ENCODE measurements at places on chromosomes 4 and X.

DNA sequence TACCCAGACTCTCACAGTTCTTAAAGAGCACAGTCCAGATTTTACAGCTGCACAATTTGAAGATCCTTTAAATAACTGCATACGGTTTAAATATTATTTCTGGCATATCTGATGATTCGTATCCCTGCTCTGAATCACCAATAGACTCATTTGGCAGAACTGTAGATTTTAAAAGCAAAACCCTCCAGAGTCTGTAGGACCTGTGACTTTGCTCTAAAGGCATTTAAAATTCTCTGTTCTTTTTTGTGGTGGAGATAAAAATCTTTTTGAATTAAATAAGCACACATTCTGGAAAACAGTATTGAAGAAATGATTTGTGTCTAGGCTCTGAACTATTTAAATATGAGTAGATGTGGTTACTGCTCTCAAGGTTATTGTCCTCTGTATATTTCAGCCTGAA lies 246.2 kb upstream of the PITX2 start:
- no peak for DNase-seq

DNA sequence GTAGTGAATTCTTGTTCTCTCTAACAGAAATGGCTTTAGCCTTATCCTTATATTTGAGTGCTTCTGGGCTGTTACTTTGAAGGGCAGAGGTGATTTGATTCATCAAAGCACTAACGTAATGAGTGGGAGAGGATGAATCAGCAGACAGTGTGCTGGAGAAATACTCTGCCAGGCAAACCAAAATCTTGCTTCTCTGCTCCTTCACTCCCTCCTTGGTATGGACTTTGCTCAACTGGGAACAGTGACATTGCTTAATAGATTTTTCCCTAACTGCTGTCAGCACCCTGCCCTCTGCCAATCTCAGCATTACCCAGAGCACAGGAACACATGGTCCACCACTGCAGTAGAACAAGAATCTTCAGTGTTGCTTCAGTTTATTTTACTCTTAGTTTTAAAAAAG lies 56.0 kb downstream of the PDLIM5 start:
- no peak for DNase-seq

- DNase-seq, result no peak
Measured at GRCh38 chrX:124289443-124289842, 43.0 kb upstream of the TEX13D start.

DNA sequence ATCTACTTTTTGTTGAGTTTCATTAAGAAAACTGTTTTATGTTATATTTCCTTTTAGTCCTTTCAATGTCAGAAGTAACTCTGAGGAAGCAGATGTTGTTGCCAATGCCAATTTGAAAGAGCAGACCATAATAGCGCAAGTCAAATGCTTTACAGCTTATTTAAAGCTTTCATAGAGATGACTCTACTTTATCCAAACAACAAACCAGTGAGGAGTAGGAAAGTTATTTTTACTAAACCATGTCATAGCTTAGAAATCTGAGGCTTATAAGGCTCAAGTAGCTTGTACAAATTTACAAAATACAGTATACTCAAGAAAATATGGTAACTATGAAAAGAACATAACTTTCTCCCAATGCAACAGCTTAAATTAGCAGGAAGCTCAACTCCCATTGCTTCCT lies 40.1 kb upstream of the SPOCK3 start:
- no peak for DNase-seq

DNA sequence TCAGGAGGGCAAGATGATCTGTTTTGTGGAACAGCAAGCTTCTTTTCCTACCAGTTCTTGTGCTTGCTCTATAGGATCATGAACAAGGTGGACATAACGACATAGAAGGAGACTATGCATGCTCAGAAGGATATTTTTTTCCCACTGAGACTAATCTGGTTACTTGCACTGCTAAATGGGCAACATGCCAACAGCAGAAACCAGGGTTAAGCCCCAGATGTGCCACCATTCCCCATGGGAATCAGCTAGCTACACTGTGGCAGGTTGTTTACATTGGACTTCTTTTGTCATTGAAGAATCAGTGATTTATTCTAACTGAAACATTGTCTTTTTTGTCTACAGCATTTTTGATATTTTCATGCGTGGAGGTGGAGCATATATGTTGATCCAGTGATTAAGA lies 165.6 kb downstream of the C4orf33 start:
- DNase-seq, result no peak

DNA sequence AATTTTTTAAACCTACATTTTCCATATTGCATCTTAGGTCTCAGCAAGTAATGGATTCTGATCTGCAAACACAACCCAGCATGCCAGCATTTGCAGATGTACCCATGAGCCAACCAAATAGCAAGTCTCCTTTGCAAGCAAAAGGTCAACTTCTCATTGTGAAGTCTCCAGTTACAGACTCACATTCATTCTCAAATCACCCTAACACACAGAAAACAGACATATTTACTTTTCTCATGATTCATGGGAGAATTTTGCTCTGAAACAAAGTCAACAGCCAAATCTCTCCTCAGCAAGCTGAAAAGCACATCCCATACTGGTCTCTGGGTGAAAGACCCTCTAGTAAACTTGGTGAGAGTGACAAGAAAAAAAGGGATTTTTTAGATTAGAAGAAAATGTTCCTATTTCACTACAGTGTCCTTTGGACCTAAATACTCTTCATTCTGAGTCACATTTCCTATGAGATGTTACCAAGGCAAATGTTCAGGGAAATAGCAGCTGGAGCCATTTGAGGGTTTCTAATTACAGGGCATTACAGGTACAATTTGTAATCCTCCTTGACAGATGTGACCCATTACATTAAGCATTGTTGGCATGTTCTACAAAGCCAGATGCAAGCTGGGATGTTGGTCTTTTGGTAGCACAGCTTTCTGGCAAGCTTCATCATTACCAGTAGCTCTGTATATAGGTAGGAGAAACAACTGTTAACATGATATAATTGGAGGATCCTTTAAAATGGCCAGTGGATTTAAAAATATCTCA lies 383.3 kb downstream of the SMARCA1 start:
- DNase-seq, result no peak

DNA sequence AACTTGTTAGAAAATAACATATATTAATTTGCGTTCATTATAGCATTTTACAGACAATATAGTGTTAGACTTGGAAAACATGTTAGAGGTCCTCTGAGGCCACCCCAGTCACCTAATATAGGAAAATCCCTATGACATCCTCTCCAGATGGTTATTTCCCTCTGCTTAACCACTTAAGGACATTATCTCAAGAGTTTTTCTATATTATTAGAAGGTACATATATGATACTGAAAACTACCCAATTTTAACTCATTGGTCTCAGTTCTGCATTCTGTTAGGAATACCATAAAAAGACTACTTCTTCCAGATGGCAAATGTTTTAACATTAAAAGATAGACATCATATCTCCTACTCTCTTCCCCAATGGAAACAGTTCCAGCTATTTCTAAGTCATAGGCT lies 21.4 kb downstream of the PTPN13 start:
- no peak for DNase-seq

DNA sequence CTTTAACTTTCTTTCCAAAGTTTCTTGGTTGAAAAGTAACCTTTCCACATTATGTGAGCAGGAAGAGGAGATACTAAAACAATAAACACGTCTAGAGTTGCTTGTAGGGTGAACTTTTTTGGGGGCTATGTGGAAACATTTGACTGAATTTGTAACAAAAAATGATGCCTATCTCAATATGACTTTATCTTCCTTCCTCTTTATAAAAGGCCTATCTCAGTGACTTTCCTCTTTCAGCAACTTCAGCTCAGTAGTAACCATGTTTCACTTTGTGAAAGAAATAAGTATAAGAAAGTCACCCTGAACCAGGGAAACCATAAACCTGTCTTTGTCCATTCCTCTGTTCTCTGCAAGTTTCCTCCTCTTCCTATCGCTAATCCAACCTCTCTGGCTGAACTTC lies 124.7 kb upstream of the TMEM164 start:
- no peak for DNase-seq

DNA sequence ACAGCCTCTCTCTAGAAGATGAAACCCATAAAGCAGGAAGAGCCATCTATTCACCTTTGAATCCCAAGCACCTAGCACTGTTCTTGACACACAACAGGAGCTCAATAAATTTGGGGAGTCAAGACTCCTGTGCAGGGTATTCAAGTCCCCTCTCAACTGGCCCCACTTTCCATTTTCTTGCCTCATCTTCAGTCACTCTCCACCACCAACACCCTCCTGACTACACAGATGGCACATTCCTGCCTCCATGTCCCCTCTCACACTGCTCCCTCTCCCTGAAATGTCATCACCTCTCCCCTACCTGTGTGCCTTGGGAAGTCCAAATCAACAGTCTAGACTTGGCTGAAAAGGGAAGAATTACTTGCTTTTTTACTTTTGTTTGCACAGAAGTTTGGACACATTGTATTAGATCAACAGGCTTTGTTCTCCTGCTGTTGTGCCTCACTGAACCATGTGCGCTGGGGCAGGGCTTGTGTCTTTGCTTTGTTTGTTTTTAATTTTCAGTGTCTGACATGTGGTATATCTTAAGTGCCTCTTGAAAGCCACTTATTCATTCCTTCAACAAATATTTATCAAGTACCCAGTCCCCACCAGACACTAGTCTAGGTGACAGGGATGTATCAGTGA lies 85.1 kb downstream of the APBB2 start:
- no peak for DNase-seq

GRCh38 chr4:97987019-97987648 lies 156.1 kb downstream of the STPG2 start:
- peak; percentile 27 for DNase-seq

DNA sequence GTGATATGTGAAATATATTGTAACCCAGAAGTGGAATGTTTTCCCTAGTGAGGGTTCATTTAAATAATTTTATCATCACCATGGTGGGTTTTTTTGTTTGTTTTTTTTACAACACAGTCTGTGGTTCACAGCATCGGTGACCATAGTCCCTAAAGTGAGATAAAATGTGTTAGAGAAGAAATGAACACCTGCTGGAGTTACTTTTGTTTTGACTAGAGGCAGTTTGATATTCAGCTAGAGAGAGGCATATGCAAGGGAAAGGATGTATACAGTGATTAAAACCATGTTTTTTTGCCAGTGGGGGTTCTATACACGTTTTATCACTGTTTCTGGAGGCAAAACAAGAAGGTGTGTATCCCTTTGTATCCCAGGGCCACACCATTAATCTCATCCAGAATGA lies 541.5 kb downstream of the PCDH7 start:
- no peak for DNase-seq

- no peak for DNase-seq
Measured at GRCh38 chr4:35250331-35250730, 994.0 kb downstream of the ARAP2 start.

GRCh38 chrX:9997524-9997923 lies 30.4 kb downstream of the CLDN34 start:
- no peak for DNase-seq

GRCh38 chrX:20681683-20682082 lies 415.0 kb upstream of the RPS6KA3 start:
- no peak for DNase-seq

DNA sequence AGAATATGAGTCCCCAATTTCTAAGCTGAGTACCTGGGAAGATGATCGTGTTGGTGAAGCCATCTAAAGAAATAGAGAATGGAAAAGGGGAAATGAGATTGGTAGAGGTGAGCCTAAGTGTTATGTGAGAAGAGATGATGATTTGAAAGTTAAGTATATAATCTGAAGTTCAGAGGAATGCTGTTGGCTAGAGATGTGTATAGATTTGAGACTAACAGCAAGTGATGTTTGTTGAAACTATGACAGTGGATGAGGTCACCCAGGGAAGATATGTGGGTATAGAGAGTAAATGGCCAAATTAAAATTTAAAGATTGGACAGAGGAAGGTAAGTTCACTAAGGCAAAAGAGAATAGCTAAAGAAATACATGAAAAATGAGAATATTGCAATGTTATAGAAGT lies 324.2 kb downstream of the MAPK10 start:
- DNase-seq, result no peak

- no peak for DNase-seq
Measured at GRCh38 chr4:136634121-136634520, 898.2 kb downstream of the PCDH18 start.

Data from hippocampal formation (tissue), 2 donors.